Activated effector memory CD4-positive, alpha-beta T cell treated with anti-CD3 and anti-CD28 coated beads, Interleukin-2, amount 50 U/mL, for 16 hours (primary cell): ENCODE measurements at places on chromosomes 1 and 21.

DNA sequence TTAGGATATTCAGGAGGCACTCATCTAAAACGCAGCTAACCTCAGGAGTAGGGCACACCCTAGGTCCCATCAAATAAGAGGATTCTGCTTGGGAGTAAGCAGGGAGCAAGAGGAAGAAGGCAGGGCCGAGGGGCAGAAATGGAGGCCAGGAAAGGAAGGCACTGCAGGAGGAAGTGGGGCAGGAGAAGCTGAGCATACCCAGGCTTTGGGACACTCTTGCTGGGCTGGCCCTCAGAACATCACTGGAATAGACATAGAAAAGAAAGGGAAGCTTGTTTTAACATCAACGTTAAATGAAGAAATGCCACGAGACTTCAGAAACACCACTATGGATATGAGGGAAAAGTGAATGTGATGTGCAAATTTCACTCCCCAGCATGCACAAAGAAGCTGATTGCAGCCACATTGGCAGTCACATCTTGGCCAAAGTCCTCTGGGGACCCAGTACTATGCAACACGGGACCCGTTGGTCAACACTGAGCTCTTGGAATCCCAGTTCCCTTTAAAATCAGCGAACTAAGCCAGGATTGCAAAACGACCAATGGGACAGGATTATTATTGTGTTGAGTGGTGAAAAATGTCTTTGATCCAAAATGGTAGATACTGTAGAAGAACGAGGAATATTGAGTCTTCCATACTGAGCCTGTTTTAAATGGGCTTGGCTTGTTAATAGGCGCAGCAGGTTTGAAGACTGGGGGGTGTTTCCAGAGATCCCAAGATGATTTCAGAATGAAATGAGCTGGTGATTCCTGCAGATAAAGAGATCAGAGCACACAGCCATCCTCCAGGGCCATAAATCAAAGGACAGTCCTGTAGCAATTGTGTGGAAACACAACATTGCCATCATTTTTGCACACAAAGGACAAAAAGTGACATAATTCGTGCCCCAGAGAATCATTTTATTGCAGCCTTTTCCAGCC is 152.4 kb downstream of the TOMM20 start:
- peak; percentile 3 for DNase-seq

- DNase-seq: no peak
Observed at GRCh38 chr21:36902793-36903192, 63.7 kb downstream of the HLCS start.

GRCh38 chr1:47688461-47689296 is 250.8 kb downstream of the FOXD2 start:
- peak; percentile 25 for DNase-seq

DNA sequence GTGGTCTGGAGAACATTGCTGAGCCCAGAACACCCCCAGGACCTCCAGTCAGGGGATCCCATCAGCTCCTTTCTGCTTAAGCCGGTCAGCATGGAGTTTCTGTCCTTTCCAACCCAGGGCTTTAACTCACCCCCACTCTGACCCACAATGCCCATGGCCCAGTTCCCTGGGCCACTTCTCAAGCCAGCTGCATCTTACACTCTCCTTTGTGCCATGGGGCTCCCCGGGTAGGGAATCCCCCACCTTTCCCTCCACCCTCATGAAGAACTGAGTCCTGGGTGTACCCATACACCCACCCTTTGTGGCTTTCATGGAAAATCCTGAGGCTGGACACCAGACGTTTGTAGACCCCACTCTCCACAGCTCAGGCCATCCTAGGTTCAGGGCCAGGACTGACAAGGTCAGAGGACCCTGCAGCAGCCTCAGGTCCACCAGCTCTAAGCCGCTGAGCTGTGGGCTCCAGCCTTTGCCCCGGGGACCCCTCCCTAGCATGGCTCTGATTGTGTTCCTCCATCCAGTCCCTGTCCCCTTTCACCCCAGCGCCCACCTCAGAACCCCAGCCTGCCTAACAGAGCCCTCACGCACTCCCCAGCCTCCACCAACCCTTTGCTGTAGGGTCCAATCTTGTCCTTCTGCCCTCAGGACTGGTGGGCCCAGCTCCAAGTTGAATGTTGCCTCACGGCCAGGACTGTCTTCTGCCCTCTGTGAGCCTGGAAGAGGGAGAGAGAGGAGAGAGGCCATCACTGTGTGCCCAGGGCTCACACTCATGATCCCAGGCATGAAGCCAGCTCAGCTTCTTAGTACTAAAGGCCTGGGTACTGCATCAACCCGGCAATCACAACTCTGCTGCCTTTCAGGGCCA is 394.8 kb downstream of the MATN1 start:
- DNase-seq: no peak

- DNase-seq: no peak
Observed at GRCh38 chr1:201827321-201828216, 1.4 kb upstream of the IPO9 start.

DNA sequence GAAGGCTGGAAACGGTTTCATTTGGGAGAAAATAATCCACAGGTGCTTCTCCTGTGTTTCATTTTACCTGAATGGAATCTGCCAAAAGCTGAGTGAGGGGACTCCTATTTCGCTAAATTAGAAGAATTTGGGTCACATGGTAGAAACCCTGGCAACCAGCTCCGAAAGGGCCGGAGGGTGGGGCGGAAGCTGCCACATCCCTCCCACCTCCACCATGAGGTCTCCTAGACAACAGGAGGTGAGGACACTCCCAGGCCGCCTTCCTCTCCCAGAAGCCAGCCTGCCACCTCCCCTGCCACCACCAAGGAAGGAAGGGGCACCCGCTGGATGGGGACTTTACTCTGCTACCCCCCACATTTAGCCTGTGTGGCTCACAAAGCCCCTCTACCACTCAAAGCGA is 199.9 kb upstream of the ZC3H12A start:
- DNase-seq: peak; percentile 45

GRCh38 chr1:115036814-115037507 is 7.3 kb downstream of the TSHB start:
- DNase-seq: no peak

- DNase-seq: no peak
Observed at GRCh38 chr1:46513536-46513935, 23.9 kb downstream of the DMBX1 start.

DNA sequence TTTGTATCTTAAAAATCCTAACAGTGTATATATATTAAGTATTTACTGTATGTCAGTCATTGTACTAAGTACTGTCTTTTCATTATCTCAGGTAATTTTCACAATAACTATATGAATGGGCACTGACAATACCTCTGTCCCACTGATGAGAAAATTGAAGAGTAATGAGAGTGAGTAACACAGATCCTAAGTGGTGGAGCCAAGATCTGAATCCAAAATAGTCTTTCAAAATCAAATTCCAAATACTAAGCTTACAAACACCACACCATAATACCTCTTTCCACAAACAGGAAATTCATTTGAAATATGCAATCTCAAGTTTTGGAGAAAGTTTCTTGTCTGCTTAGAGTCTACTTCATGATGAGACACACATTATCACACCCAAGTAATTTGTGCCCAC is 105.9 kb upstream of the EDEM3 start:
- DNase-seq: no peak

GRCh38 chr21:8997011-8997440 is 1524.4 kb upstream of the TPTE start:
- DNase-seq: no peak

- no peak for DNase-seq
Observed at GRCh38 chr1:246008363-246008831, 498.7 kb downstream of the SMYD3 start.

GRCh38 chr1:36225283-36225899 is 1.1 kb downstream of the THRAP3 start:
- DNase-seq: no peak

GRCh38 chr1:24018611-24019580 is 38.8 kb upstream of the SRSF10 start:
- no peak for DNase-seq

GRCh38 chr1:181482521-181483284 is 614 bp upstream of the CACNA1E start:
- DNase-seq: no peak

- DNase-seq: no peak
Observed at GRCh38 chr1:214515544-214516433, 35.6 kb downstream of the PTPN14 start.
